ENCODE measurements at places on chromosomes 16 and 17.

GRCh38 chr16:52069866-52070265, 477.1 kb downstream of the TOX3 start:
- DNase-seq, result no peak

- no peak for DNase-seq
These were observed 17.1 kb downstream of the NME3 start for GRCh38 chr16:1754204-1754603.

DNA sequence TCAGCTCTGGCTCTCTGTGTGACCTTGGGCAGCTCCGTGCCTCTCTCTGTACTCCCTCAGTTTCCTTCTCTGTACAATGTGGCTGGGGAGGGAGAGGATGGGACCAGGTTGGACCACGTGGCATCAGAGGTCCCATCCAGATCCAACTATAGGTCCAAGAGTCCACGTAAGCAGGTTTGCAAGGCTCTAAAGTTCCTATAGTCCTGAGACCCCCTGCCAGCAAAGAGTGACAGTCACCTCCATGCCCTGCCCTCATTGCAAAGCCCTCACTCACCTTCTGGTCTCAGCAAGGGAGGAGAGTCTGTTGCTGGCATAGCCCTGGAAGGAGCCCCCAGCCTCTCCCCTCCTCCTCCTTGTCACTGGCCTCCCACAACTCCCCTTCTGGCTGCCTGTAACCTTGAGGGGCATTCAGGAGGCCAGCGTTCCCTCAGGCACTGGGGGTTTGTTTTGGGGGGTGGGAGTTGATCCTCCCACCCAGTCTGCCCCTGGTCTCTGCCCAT, 6.1 kb upstream of the DRC7 start:
- DNase-seq, result no peak

DNA sequence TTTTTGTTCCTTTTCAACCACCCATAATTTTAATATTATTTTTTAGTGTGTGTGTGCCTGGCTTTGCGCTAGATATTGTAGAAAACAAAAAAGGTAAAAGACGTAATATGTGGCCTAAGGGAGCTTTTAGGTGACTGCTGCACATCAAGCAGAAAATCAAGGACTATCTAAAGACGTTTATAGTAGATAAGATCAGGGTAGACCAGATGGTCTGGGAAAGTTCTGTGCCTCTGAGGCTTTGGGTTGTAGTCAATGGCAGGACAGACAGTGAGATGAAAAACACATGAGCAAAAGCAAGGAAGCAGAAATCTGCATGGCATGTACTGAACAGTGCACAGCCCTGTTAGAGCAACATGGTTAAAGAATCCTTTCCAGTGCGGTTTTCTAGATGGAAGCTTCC, 26.8 kb upstream of the ARHGAP23 start:
- no peak for DNase-seq

- no peak for DNase-seq
These were observed 131.3 kb downstream of the KCNJ18 start for GRCh38 chr17:21823643-21824042.

- no peak for DNase-seq
These were observed 990.4 kb downstream of the CDH11 start for GRCh38 chr16:64131423-64131822.

GRCh38 chr16:85475233-85475632, 137.9 kb upstream of the GSE1 start:
- DNase-seq, result no peak

GRCh38 chr16:81588326-81589081, 143.9 kb downstream of the CMIP start:
- no peak for DNase-seq

- DNase-seq, result no peak
These were observed 19.3 kb downstream of the POLR3K start for GRCh38 chr16:33877-34647.

GRCh38 chr16:9598731-9599083, 507.3 kb downstream of the HAPSTR1 start:
- DNase-seq, result no peak

- DNase-seq, result no peak
These were observed 1.8 kb downstream of the CCDC43 start for GRCh38 chr17:44687756-44688155.

GRCh38 chr16:27517664-27518063, 32.0 kb downstream of the GTF3C1 start:
- no peak for DNase-seq

DNA sequence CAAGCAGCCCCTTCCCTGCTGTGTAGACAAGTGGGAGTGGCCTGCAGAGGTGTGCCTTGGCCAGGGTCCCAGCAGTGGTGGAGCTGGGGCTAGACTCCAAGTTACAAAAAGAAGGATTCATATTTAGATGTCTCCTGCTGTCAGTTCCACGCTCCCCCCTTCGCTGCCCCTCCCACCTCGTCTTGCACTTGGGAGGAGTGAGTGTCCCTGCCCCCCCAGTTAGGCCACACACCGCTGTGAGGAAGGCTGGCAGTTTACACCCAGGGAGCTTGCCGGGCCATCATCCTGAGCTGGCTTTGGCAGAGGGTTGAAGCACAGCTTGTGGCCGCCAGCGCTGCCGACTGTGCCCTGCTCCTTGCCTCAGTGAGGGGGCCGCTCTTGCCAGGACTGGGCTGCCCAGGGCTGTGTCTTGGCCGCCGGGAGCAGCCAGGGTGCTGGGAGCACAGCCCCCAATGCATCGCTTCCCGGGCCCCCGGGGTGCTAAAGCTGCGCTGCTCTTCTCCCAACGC, 44.3 kb downstream of the ELAC2 start:
- no peak for DNase-seq

DNA sequence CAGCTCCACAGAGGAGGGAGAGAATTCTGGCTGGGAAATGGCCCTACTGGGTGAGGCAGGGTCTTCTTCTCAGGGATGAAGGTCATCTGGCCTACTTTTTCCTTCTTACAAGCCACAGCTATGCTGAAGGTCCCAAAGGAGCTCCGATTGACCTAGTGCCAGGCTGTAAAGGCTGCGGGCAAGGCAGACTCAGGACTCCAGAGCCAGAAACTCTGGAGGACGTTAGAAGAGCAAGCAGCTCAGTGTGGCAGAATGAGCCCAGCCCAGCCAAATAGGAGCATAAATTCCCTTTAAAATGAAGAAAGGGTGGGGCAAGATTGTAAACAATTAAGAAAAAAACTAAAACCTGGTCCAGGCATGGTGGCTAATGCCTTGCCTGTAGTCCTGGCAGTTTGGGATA, 20.1 kb upstream of the CNOT1 start:
- no peak for DNase-seq

DNA sequence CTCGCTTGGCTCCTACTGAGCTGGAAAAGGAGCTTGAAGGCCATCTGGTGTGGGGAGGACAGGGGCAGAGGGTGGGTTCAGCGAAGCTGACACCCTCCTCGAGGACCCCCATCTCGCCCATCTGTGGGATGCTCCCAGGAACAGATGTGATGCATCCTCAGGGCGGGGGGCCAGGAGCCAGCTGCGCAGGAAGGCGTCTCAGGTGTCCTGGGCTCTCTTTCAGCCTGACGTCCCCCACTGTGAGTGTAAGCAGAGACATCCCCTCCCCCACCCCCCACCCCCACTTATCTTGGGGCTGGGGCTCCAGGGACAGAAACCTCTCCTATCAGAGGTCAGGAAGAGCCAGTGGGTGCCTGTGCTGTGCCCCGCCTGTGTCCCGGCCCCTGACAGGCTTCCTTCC, 16.2 kb downstream of the KIF19 start:
- DNase-seq, result no peak

- DNase-seq, result no peak
These were observed 404.0 kb upstream of the HSBP1 start for GRCh38 chr16:83403761-83404160.

DNA sequence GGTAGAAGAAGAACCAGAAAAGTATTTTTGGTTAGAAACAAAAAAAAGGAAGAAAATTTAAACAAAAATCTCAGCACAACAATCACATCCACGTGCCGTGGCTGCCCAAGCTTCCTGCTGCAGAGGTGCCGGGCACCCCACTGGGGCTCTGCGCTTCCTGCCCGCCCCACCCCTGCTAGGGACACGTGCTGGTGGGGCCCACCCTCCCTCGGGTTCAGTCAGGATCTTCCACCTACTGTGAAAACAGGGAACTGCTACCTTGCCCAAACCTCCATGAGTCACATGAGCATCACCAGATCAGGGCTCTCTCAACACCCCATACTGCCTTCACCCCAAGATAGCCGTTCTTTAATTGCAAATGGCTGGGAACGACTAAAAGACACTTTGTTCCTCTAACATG, 24.4 kb upstream of the CYTH1 start:
- DNase-seq, result no peak

DNA sequence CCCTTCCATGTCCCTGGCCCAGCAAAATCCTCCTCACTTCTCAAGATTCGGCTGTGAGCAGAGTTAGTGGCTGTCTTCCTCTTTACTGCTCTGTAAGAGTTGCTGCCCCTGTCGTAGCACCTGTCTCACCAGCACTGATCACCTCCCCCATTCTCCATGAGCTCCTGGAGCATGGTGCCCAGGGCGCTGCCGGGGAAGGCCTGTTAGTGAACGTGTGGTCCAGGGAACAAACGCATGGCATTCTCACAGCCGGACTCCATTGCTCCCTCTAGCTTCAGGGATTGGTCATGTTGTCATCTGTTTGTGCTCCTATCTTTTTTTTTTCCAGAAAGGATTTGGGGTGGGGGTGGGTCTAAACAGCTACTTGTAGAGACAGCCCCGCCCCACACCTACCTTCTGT, 141.2 kb downstream of the CMIP start:
- DNase-seq, result no peak

- no peak for DNase-seq
These were observed 268.5 kb upstream of the CCL2 start for GRCh38 chr17:33986566-33986965.

DNA sequence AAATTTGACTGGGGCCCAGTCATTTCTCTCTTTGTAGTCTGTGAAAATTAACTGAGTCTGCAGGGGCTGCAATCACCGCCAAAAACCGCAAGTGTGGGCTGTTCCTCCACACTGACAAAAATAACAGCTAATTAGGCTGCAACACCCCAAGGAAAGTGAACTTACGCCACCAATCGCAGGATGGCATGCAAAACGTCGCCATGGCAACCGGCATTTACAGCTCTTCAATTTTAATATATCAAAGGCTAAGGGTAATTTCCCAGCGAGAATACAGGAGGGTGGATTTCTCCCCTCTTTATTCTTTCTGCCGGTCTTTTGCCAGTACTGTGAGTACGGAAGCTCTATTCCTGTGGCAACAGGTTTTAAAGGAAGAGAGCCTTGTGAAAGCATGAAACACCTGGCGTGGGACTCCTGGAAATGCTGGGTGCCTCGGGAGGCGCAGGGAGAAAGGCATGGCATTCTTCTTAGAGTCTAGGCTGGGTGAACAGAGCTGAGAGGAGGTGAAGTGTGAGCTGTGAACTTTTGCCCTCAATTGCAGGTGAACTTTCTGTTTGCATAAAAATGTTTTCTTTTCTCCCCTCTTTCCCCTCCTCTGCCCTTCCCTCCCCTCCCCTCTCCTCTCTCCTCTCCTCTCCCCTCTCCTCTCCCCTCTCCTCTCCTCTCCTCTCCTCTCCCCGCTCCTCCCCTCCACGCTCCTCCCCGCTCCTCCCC, 399.7 kb downstream of the XYLT1 start:
- peak; percentile 87 for DNase-seq

DNA sequence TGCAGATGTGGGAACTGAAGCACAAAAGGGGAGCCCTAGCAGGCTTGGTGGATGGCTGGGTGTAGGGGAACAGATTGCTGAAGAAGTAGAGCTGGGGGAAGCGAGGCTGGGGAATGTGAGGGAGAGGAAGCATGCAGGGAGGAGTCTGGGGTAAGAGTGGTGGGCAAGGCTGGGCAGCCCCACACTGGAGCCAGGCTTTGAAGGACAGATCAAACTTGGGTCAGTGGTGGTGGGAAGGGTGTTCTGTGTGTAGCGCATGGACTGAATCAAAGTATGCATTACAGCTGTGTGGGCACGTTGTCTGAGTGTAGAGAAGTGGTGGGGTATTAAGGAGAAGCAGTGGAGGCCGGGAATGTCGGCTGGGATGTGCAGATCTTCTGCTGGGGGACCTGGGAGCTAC, 116.0 kb downstream of the CYLD start:
- no peak for DNase-seq

DNA sequence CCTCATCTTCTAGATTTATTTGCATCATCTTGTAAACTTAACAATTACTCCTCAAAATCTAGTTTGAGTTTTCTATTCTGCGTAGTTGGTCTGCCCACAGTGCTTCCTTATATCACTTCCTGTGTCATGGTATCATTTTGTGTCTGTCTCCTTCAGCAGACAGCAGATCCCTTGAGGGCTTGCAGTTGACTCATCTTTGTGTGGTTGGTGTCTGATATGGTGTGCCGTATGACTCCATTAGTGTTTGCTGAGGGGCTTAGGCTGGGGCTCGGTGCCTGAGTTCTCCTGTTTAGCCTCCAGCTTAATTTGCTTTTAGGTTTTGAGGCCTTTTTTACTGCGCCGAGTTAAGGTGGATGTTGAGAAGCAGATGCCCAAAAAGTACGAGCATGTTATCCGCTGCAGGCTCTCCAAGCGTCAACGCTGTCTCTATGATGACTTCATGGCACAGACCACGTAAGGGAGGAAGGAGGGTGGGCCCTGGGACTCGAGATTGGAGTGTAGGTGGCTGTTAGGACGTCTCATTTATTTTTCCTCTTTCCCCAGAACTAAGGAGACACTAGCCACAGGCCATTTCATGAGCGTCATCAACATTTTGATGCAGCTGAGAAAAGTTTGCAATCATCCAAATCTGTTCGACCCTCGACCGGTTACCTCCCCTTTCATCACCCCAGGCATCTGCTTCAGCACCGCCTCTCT, 16.9 kb downstream of the SRCAP start:
- no peak for DNase-seq

DNA sequence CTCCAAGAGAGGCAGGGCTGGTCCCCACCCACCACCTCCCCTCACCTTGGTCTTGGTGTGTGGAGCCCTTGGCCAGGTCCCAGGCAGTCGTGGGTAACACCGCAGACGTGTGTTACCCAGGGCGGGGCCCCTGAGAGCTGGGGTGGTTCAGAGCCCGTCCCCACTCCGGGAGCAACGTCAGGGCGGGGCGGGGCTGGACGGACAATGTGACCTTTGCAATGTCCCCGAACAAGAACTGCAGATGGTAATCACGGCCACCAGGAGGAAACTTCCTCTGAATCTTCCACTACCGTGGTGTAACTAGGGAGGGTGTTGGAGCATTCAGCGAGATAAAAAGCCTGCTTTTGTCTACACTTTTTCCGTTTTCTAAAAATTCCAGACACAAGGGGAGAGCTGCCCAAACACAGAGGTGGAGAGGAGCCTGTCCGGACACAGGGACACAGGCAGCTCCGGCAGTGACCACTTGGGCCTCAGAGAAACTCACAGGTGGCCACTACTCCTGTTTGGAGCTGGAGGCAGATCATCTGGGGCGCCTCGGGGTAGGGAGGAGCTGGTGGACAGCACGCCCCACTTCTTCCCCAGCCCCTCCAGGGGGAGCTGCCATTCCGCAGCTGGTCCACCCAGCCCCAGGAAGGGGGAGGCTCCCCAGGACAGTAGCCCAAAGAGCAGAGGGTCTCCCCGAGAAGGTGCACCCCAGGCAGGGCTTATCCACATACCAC, 14.2 kb upstream of the SLC38A10 start:
- no peak for DNase-seq

- no peak for DNase-seq
These were observed 7.4 kb downstream of the CBFB start for GRCh38 chr16:67036323-67036741.

DNA sequence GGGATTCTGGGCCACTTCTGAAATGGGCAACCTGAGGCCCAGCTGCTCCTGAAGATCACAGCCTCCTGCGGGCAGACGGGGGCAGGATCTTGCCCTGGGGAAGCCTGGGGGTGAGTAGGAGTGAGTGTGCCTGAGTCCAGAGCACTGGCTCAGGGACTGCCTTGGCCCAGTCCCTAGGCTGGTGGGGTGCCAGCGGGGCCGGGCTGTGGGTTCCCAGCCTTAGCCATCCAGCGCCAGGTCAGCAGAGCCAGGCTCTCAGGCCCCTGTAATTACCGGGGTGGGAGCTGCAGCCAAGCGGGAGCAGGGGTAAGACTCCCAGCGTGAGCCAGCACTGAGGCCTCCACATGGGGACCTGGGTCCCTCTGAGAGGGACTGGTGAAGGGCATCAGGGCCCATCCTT, 8.2 kb downstream of the SPNS2 start:
- DNase-seq, result no peak
